ENCODE measurements at places on chromosomes 13 and 19. TPM values are rescaled to one million over a fixed set of nuclear protein-coding genes. Genes with fewer than 3 reads are reported as not detected.

DNA sequence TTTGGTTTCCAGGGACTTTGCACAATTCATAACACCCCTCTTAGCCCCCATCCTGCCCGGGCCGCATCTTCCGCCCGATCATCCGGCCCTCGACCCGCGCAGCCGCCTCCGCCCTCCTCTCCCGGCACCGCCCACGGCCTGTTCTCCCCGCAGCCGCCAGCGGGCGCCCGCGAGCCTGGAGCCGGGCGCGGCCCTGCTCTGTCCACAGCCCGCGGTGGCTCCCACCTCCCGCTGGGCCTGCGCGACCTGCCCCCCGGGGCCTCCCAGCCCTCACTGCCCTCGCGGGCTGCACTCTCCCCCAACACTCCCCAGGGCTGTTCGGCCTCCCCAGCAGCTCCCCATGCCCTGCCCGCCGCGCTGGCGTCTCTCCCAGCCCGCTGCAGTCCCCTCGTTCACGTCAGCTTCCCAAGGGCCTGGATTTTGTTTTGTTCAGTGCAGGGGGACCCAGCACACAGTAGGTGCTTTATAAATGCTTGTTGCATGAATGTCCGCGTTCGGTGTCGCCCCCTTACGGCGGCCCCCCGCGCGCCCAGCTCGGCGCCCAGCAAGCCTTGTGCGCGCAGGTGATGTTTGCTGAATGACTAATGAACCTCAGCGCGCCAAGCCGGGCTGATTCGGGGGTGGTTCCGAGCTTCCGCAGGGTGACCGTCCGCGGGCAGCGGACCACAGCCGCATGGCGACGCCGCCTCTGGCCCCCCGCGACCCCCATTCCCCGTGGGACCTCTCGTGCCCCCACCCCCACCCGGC, 4.6 kb upstream of the APC2 start:
- no peak for DNase-seq

DNA sequence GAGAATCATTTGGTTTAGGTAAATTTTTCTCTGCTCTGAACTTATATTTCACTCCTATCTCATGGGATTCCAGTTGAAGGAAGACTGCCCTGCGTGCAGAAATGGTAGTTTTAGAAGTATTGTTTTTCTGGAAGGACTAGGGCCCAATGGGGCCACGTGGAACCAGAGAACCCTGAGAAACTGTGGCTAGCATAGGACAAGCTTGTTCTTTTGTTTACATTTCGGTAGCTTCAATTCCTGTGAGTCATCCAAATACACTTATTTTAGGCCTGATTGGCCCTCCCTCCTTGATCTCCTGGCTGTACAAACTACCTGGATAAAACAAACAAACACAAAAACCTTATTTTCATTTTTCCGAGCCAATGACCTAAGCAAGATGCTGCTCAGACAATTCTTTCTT, 124.0 kb downstream of the ITGBL1 start:
- peak; percentile 88 for DNase-seq

DNA sequence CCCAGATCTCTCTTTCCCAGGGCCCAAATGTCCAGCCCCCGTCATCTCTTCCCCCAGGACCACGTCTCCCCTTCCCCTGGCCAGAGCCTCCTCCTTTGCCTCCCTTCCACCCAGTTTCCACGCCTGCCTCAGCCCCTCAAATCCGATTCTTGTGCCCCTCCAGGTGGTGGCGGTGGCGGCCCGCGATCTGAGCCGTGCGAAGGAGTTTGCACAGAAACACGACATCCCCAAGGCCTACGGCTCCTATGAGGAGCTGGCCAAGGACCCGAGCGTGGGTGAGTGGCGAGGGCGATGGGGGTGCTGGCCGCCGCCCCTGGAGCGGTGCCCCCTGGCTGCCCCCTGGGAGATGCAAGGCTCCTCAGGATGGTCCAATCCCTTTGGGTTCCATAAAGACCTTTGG, 1.3 kb downstream of the DHDH start:
- DNase-seq = no peak

GRCh38 chr13:23567906-23568460, 2.2 kb upstream of the TNFRSF19 start:
- DNase-seq = peak; percentile 12

The CEACAM16 gene
- not detected for total RNA-seq
